Hindlimb muscle (tissue), 1 donor: ENCODE measurements at places on chromosomes 5 and 9. TPM values are rescaled to one million over a fixed set of nuclear protein-coding genes. Genes with fewer than 3 reads are reported as not detected.
A peak's percentile ranks its signal among the peaks of the same experiment; 100 is the strongest.

SIT1 gene
- polyA plus RNA-seq, result not detected

DNA sequence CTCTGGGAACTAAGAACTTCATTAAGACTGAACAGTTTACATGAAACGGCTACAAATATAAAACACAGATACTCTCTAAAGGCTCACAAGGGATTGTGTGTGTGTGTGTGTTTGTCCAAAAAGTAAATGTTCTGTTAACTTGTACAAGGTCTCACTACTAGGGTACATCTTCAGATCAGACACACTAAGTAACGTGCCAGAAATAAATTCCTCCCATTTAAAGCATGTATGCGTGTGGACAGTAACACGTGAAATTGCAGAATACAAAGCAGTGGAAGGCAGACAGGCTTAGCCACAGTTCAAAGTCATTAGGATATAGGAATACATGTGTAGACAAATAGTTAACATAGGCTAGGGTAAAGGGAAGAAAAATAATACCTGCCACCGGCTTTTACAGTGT is 1.8 kb downstream of the BNC2 start:
- peak; percentile 27 for DNase-seq

LCN2 gene
- polyA plus RNA-seq, result 1.1 TPM

PCDHB4 gene
- polyA plus RNA-seq, result 3.1 TPM

DNA sequence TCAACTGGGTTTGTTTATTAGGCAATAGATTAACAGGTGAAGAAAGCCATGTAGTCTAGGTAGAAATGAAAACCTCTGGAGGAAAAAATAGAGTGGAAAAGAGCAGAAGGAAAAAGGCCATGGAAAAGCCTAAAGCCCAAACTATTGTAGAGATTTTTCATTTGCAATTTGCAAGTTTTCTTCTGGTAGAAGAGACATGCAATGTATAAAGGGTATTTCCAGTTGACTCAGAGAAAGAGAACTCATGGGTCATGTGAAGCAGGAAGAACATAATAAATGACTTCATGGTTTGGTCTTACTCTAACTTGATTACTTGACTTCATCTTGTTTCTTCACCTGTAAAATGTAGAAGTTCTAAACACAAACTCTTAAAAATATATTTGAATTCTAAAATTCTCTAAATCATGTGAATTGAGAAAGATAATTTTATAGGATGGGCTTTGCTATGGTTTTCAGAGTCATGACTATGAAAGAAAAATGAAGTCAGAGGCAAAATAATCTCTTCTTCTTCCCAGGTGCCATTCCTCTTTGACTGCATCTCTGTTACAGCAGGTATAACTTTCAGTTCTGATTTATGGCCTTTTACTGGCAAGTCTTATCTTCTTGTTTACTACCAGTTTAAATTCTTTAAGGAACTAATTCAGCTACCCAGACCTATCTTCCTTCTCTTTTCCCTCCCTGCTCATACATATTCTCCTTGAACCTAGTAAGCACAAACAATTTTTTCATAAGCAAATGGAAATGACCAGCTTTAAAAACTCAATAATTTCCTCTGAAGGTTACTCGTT is 47.7 kb upstream of the TMC1 start:
- no peak for DNase-seq

CCL27 gene
- polyA plus RNA-seq, result 0.67 TPM

GRCh38 chr9:69331444-69331843 is 6.4 kb downstream of the ENTREP1 start:
- DNase-seq, result no peak

DNA sequence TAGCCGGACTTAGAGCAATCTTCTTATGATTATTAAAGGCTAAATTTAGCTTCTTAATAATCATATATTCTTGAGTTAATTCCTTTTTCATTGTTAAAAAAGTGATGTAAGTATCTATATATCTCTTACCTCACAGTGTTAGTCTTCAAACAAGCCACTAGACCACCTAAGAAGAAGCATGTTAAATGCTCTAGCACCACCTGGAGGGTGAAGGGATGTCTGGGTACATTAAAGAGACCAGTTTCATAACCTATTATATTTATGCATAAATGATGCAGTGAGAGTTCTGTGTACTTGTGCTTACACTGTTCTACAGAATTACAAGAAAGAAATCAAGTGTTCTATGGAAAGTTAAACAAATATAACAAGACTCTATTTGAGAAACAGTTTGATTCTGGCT is 55.9 kb upstream of the SLCO6A1 start:
- DNase-seq, result no peak

PDCD1LG2 gene
- 1.5 TPM for polyA plus RNA-seq

DNA sequence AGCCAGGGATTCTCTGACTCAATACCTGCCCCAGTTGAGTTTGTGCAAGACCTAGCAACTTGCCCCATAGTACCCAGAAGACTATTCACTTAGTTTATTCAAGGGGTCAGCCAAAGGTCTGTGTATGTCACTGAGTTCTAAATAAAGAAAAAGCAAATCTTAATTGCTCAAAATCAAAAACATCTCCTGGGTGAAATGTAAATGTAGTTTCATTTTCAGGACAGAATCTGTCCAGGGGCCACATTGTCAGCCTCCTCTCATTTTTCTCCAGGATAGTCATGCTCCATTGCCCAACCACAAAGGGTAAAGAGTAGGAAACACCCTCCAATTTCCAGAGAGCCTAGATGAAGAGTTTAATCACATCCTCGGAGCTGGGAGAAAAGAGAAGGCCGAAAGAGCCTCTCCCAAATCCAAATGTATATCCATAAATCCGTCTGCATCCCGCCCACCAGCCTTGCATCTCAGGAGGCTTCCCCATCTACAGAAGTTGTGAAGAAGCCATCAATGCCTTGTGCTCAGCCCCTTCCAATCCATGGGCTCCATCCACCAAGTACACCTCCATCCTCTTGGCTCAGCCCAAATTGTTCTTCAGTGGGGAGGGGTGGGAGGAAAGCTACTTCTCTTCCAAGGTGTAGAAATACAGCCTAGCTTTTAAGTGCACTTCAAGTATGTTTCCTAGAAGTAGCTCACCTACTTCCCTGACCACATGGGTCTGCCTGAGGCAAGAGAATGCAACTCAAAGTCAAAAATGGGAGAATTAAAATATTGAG is 26.9 kb downstream of the ADAM19 start:
- no peak for DNase-seq

NPR3 gene
- polyA plus RNA-seq, result 12.0 TPM

DNA sequence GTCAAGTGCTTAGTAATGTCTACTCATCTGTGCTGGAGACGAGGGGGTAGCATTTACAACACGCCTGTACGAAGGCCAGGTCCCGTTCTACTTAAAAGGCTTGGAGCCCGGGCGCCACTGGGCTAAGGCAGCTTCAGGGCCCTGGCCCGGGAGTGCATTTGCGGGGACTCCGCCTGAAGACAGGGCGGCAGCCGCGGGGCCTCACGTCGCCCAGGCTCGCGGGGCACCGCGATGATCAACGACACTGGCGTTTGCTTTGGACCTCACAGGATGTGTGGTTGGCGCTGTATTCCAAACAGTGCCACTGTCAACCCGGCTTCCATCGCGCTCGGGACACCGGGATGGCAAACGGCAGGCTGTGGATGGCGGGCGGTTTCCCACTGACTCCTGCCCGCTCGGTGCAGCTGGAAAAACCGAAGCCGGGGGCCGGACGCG is 1.1 kb upstream of the TENT4A start:
- no peak for DNase-seq

TOR2A gene
- polyA plus RNA-seq, result 9.7 TPM

DNA sequence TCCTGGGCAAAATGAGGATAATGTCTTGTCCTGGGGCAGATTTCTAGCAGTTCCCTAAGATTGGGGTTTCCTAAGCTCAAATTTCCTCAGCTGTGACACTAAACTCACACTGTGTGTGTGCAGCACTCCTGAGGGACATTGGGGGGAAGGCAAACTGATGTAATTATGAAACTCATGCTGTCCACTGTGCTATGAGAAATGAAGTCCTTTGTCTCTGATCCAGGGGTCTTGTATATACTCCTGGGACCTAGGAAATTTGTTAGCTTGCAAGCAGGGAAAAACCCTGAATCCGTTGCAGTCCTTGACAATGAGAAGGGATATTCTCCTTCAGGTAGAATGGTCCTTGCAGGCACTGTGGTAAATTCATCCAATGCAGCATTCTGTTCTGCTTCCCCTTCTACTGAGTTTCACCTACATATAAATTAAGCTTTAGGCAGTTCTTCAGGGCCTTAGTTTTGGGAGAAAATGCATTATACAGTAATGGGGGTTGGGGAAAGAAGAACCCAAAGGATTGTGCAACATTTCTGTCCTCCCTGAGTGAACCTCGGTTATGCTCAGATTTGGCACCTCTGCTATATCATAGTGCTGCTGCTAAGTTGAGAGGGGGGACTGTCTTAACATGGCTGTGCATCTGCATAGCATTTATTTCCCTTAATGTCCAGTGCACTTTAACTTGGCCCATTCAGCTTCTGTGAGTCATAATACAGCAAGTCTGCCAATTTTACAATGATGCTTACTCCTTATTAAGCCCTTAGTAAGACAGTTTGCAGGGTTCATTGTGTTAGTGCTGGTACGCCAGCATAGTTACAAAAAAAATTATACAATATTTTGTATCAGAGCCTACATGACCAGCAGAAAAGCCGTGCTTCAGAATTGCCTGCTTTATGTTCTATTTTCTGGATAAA is 80.2 kb downstream of the PJA2 start:
- peak; percentile 85 for DNase-seq

SSNA1 gene
- 66.5 TPM for polyA plus RNA-seq

GRCh38 chr9:26243726-26244125 is 565.5 kb upstream of the TUSC1 start:
- DNase-seq, result no peak

DNA sequence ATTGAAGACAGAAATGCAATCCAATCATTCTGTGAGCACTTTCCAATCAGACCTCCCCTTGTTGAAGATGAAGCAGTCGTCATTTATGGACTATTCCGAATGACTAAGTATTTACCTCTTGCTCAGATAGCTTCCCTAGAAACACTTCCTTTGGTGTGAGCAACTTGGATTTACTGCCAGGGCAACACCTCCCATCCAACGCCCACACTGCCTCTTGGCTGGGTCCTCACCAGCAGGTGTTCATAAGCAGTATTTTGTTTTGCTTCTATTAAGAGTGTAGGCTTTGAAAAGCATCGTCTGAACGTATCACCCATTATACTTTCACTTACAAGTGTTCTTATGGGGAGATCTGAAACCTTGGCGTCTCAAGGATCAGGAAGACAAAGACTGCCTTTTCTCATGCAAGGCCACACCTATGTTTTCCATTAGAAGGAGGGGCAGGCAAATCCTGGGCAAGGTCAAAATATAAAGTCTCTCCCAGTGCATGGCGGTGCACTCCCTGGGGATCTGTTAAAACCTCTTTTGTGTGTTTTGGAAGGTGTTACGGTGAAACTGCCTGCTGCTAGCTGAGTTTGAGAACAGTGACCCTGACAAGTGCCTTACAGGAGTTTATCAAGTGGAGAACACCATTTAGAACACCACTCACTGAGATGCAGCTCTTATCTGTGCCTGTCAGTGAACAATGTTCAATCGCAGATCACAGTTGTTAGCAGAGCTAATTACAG is 10.6 kb upstream of the MARCHF3 start:
- no peak for DNase-seq

DNA sequence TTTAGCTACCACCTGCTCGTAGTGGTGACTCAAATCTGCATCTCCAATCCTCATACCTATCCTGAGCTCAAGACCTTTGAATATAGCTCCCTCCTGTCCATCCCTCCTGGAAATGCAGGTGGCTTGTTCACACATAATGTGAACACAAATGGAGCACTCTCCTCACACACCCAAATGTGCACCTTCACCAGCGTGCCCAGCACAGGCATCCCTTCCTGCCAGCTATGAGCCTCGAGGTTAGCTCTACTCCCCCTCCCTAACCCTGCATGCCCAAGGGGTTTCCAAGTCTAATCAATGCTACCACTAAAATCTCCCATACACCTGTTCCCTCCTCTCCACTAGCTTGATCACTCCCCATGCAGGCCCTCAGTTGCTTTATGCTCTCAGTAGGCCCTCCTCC is 2.2 kb upstream of the TGFBI start:
- DNase-seq, result no peak

CDKN2B gene
- 0.61 TPM for polyA plus RNA-seq

SLC25A2 gene
- polyA plus RNA-seq, result not detected

DNA sequence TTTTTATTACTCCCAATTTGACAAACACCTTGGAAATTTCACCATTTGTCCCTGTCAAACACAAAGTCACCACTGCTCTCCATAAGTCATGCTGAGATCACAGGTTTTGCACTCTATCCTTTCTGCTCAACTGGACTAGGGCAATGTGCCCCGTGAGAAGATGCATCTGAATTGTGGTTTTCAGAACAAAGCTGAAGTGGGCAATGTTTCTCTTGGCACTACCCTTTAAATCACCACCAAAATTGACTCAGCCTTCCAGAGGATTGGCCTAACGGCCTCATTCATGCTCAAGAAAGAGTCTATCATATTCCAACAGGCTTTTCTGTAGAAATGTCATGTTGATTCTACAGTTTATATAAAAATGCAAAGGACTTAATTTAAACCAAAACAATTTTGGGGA is 81.0 kb upstream of the TRIO start:
- no peak for DNase-seq

NR4A3 gene
- 0.92 TPM for polyA plus RNA-seq

DNA sequence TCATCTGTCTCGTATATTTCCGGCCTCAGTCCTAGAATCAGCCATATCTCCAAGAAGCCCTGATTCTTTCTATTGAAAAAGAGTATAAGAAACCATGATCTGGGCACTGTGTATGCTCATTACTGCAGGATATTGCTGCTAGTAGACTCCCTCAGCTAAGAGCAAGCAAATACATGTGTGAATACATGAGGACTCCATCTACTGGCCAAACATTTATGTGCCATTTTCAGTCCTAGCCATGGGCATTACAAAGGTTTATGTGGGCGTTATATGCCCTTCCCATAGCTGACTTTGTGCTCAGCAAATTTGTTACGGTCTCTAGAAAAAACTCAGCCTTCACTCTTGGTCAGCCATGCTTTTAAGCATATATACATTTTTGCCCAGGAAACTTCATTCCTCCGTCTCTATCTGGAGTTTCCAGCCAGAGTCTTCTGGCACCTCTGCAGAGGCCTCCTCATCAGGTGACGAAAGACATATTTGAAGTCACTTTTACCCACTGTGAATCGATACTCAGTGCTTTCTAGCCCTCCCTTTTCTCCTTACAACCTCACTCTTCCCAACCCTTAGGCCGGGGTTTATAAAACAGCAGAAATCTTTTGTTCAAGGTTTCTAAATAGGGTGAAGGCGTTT is 1495.6 kb upstream of the CDH6 start:
- DNase-seq, result no peak

DNA sequence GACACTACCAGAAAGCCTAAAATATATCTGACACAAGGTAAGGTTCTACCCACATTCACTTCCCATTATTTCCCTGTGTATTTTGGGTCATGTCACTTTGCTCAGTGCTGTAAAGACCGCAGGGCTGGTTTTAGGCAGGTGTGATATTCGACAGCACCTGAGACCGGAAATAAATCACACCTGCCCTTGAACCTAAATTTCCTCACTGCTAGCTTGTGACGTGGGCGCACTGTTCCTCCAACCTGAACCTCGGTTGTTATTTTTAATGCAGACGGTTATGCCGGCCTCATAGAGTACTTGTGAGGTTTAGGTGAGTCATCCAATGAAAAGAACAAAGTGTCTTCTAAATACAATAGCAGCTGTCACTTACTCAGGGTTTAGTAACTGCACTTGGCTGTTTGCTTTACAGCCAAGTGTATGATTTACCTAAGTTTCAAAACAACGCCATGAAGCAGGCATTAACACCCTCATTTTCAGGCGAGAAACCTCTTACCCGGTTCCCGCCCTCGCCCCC is 20.7 kb upstream of the ZNF782 start:
- DNase-seq, result no peak

TNC gene
- polyA plus RNA-seq, result 23.0 TPM
